ENCODE measurements at places on chromosomes 12 and 14.

GRCh38 chr12:102879144-102879763, 37.8 kb downstream of the PAH start:
- no peak for DNase-seq

GRCh38 chr12:38745601-38746000, 159.8 kb downstream of the CPNE8 start:
- DNase-seq: no peak

DNA sequence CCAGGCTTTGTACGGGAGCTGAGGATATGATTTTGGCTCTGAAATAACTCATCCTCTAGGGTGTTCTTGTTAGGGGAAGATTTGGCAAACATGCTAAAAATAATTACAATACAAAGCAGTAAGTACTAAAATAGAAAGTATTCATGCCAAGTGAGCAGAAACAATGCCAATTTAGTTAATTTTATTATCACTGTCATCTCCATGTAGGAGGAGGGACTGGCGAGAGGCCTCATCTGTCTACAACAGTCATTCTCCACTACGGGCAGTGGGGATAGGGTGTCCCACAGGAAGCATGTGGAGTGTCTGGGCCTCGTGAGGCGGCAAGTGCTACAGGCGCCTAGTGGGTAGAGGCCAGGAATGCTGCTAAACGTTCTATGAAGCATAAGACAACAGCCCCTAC, 3.3 kb downstream of the ISM2 start:
- no peak for DNase-seq

DNA sequence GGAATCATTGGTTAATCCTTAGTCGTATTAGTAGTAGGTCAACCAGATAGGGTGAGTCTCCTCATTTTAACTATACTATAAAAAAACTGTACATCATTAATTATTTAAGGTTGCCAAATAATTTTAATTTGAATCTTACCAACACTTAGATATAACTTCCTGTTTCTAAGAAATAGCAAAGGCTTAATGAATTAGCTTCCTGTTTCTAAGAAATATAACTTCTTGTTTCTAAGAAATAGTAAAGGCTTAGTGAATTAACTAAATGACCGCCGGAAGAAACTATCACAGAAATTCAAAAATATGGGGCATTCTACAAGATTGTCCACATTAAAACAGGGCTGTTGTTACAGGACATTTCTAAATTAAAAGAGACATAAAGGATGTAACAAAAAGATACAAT, 392.9 kb upstream of the FOXG1 start:
- no peak for DNase-seq

GRCh38 chr12:475286-475685, 15.5 kb downstream of the B4GALNT3 start:
- DNase-seq: no peak

DNA sequence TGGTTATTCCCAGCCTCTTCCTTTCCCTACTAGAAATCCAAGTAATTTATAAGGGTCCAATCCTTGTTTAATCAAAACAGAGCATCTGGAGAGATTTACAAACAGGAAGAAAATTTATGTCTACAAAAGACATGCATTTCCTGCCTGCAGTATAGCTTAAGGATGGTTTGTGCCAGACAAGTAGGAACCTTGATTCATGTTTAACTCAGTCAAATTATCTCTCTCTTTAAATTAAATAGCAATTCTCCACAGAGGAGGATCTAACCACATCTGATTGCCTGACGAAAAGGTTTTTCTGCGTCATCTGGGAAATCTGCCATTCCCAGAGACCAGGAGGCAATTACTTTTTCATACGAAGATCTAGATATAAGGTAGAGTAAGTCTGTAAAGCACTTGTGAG, 105.2 kb downstream of the ZFC3H1 start:
- no peak for DNase-seq

DNA sequence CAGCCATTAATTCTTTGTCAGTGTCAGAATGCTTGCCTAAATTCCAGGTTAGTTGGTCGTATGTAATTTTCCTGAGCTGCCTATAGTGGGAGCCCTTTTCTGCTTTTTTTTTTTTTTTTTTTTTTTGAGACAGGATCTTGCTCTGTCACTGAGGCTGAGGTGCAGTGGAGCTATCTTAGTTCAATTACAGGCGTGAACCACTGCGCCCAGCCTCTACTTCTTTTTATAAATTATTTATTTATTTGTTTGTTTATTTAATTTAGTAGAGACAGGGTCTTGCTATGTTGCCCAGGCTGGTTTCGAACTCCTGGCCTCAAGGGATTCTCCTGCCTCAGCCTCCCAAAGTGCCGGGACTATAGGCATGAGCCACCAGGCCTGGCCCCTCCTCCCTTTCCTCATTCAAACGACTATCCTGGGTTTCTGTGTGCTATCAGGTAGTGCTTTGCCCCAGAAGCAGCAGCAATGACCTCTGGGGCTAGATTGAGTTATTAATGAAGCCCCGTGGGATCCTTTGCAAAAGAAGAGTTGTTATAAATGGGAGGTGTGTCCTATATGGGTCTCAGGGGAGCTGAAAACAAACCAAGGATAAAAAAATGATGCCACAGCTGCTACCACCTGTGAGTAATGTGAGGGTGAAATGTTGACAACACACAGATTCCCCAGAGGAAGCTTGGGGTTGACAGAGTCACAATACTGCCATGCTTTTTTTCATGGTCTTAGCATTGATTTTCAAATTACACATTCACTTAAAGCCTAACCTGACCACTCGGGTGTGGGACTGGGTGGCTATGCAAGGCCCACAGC, 34.6 kb upstream of the NFKBIA start:
- DNase-seq: no peak

DNA sequence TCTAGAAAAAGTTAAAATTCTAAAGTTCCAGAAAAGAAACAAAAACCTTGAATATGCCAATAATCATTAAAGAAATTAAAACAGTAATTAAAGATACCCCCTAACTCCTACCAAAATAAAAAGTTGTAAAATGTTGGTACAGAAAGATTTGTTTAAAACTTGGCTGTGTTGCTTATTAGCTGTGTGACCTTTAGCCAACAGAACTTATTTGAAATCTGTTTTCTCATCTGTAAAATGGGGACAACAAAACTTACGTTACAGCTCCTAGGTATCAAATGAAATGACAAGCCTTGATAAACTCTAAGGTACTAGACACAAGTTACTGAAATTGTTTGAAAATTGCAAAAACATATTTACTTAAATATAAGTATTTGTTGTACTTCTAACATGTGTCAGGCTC, 71.7 kb downstream of the ELK3 start:
- no peak for DNase-seq

DNA sequence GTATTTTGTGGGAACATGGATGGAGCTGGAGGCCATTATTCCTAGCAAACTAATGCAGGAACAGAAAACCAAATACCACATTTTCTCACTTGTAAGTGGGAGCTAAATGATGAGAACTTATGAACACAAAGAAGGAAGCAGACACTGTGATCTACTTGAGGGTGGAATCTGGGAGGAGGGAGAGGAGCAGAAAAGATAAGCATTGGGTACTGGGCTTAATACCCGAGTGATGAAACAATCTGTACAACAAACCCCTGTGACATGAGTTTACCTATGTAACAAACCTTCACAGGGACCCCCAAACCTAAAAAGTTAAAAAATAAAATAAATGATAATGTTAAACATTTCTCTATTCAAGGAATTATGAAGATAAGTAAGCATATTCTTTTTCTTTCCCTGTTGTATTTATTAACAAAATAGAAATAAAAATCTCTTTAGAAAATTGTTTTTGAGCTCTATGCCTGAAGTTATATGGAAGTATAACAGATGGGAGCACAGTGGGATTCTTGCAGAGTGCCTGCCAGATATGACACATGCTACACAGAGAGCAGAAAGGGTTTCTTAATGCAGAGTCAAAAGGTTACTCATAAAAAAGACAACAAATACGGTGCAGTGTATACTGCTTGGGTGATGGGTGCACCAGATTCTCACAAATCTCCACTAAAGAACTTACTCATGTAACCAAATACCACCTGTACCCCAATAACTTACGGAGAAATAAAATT, 52.0 kb upstream of the SYNE2 start:
- no peak for DNase-seq

GRCh38 chr12:120847814-120848213, 56.3 kb downstream of the SPPL3 start:
- no peak for DNase-seq

DNA sequence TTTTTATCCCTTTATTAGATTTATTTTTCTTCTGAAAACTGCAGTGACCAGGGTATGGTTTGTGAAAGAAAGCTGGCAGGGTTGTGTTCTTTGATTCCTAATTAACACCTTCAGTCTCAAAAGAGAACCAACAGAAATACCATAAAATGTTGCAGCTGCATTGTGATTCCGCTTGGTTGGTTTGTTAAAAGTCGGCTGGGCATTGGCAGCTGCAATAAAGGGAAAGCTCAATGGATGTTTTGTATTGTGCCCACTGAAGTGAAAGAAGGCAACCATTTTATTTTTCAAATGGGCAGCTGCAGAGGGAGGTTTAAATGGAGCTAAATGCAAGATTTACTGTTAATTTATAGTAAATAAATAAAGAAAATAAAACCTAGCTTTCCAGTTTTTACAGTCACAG, 16.7 kb downstream of the LGR5 start:
- DNase-seq: no peak

GRCh38 chr14:30673071-30673470, 51.0 kb downstream of the SCFD1 start:
- DNase-seq: no peak

DNA sequence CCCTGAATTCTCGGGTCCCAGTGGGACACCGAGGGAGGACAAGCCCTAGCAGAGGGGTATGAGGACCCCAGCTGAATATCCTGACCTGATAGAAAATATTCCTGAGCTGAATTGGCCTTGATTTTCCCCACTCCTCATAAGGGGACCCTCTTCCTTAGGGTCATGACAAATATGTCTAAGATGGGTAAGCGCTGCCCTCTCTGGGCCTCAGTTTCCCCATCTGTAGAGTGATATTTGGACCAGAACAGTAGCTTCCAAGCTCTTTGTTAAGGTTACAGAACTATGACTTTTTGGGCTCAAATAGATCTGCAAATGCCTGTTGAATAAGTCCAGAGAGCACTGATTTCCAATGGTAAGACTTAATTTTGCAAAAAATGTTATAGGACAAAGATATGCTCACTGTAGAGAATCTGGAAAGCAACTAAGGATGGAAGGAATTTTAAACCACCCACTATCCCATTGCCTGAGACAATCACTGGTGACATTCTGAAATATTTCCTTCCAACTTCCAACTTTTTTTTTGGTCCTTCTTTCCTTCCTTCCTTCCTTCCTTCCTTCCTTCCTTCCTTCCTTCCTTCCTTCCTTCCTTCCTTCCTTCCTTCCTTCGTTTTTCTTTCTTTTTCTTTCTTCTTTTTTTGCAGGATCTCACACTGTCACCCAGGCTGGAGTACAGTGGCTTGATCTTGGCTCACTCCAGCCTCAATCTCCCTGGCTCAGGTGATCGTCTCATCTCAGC, 32.0 kb downstream of the MYL2 start:
- DNase-seq: no peak

GRCh38 chr12:120361506-120362208, 7.3 kb downstream of the MSI1 start:
- DNase-seq: no peak

DNA sequence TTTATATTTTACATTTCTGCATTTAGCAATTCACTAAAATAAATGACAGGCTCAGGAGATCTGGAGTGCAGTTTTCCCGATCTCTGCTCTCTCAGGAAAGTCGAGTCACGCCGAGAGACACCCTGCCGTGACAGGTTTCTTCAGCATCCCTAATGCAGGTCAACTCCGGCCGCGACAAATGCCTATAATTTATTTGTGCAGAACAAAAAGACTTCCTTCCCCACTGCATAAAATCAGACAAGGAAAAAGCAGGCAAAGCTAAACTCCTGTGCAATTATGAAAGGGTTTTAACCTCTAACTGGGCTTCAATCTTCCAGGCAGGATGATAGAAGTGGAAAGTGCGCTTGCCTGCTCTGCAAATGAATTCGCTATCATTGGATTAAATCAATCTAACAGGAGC, 28.1 kb downstream of the SPRING1 start:
- DNase-seq: no peak
